ENCODE measurements at places on chromosomes 3 and 15. TPM values are rescaled to one million over a fixed set of nuclear protein-coding genes. Genes with fewer than 3 reads are reported as not detected.
A peak's percentile ranks its signal among the peaks of the same experiment; 100 is the strongest.

IL5RA gene
- not detected for polyA plus RNA-seq

- DNase-seq = no peak
These were observed 14.0 kb upstream of the COPG1 start for GRCh38 chr3:129235344-129235917.

GRCh38 chr3:71865727-71866126 lies 80.8 kb upstream of the PROK2 start:
- no peak for DNase-seq

GRCh38 chr3:20141851-20142250 lies 44.2 kb downstream of the SGO1 start:
- peak; percentile 13 for DNase-seq

DNA sequence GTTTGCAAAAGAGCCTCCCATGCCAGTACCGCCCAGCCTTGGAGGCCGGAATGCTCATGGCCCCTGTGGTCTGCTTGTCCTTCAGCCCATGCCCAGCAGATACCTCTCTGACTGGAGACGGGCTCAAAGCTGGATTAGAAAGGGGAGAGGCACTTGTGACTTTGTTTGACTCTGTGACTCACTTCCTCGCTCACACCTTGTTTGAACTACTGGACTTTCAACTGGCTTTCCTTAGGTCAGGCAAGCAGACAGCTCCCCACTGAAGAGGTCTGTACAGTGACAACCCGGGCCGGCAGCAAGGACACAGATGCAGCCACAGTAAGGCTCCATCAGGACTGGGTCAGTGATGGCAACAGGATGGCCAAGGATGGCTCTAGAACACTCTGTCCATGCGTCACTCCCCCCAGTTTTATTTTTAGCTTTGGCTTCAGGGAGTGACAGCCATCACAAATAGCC lies 98.6 kb upstream of the ABHD17C start:
- DNase-seq = no peak

DNA sequence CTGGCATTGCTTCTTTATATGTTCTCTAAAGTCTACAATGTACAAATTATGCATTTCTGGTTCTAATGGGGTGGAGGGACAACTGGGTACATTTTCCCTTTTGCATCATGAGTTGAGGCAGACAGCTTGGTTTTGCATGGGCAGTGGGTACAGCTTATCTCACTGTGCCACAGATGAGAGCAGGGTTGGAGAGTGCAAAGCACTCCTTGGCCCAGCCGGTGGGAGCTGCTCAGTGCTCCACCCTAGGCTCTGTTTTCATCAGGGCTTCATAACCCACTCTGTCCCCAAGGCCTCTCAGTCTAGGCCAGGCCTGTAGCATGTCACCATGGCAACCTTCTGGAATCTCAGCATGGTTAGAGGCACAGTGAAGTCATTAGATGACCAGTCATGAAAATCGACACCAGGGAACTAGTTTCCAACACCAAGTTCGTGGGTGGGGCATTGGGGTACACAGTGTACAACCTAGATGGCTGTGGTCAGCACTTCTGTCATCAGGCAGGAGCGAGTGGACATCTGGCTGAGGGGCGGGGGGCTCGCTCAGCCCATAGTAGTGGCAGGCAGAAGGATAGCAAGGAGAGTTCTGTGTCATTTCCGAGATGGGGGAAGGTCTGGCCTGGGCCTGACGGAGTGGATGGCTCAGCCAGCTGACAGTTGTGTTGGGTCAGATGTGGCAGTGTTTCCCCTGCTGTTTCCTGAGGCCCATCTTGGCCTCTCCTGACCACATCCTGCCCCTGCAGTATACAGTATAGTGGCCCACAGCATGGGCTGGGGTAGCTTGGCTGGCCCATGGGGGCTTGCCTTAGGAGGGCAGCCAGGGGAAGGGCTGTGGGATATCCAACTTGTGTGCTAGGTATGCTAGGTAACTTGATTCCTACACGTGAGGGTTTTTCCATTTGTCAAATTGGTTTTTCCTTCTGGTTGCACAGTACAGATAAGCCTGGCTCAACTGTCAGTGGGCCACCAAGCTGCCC lies 75.7 kb upstream of the PRR23C start:
- peak; percentile 77 for DNase-seq

DNA sequence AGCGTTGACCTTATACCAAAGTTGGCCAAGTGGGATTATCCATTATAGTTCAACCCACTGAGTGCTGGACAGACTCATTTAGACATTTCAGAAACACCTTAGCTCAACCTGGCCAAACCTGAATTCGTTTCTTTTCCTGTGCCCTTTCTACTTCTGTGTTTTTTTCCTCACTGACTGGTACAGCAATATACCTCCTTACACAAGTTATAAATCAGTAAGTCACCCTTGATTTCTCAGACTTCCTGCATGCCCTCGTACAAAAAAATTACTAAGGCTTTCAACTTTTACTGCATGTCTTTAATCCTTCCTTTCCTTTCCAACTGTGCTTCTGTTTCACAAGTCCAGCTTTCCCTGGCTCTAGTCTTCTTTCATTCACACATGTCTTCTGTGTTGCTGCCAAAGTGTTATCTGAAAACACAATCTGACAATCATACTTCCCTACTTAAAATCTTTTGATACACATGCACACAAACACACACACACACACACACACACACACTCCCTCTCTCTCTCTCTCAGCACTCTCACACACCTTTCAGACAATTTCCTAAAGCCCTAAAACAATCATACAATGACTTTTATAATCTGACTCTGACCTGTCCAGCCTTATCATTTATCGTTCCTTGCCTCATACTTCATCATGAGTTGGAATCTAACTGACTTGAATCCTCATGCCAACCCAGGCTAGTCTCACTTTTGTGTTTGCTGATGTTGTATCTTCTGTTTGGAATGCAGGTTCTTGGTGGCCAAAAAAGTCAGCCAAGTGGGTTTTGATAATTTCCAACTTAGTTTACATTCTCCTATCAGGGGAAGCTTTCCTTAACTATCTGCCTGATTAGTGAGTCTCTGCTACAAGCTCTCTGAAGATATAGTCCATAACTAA lies 436.4 kb downstream of the NAALADL2 start:
- no peak for DNase-seq
